ENCODE measurements at places on chromosomes 2 and 18. TPM values are rescaled to one million over a fixed set of nuclear protein-coding genes. Genes with fewer than 3 reads are reported as not detected.

- H3K36me3 ChIP-seq, result peaks cover 6% of the 10 kb centered on the region
- no peak overlapping the region for H3K4me3 ChIP-seq
- DNase-seq, result no peak
- no peaks in the 10 kb centered on the region for H3K4me1 ChIP-seq
- no peaks in the 10 kb centered on the region for H3K27me3 ChIP-seq
- H3K27ac ChIP-seq, result no peak overlapping the region
Observed at GRCh38 chr2:73418343-73418742, 32.7 kb downstream of the ALMS1 start.

- H3K4me1 ChIP-seq, result peaks cover 56% of the 10 kb centered on the region
- no peaks in the 10 kb centered on the region for H3K27me3 ChIP-seq
- no peaks in the 10 kb centered on the region for H3K36me3 ChIP-seq
- no peak overlapping the region for H3K4me3 ChIP-seq
- no peak for DNase-seq
Observed at GRCh38 chr2:70128005-70128404, 40.7 kb downstream of the PCBP1 start.

Gene TUBA3E
- not detected for total RNA-seq

GRCh38 chr18:45981821-45982220 lies 14.7 kb upstream of the EPG5 start:
- no peak overlapping the region for H3K27ac ChIP-seq
- no peaks in the 10 kb centered on the region for H3K27me3 ChIP-seq
- H3K4me1 ChIP-seq, result peaks cover 6% of the 10 kb centered on the region
- DNase-seq, result no peak
- no peak overlapping the region for H3K4me3 ChIP-seq

Gene TMEM178A
- total RNA-seq, result not detected

GRCh38 chr2:103792042-103792441 lies 1030.2 kb downstream of the TMEM182 start:
- no peak overlapping the region for H3K27ac ChIP-seq
- H3K36me3 ChIP-seq, result no peaks in the 10 kb centered on the region
- no peaks in the 10 kb centered on the region for H3K27me3 ChIP-seq
- no peak overlapping the region for H3K4me3 ChIP-seq

GRCh38 chr2:167451496-167452289 lies 563.4 kb downstream of the XIRP2 start:
- H3K4me1 ChIP-seq, result no peaks in the 10 kb centered on the region
- no peaks in the 10 kb centered on the region for H3K36me3 ChIP-seq

DNA sequence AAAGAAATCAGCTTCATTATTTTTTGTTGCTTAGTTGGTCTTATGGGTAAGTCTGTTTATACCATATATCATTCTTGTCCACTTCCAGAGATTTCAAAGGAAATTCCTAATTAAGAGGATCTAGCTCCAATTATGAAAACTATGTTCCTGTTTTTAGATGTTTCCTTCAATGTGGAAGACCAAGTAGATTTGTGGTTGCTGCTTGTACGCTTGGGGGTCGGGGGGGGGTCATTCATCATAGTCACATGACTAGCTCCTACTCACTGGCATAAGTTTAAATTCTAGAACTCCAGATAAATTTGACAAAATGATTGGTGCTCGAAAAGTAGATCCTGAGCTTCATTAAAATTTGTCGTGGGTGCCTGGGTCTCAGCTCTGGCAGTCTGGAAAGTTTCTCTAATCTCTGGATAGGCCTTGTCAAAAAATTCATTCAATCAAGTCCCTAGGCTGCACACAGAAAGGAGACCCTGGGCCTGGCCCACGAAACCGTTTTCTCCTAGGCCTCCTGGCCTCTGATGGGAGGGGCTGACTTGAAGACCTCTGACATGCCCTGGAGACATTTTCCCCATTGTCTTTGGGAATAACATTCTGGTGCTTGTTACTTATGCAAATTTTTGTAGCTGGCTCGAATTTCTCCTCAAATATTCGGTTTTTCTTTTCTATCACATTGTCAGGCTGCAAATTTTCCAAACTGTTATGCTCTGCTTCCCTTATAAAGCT lies 62.5 kb downstream of the MEP1B start:
- no peak for DNase-seq
- H3K27ac ChIP-seq, result no peak overlapping the region
- no peaks in the 10 kb centered on the region for H3K4me1 ChIP-seq
- no peaks in the 10 kb centered on the region for H3K36me3 ChIP-seq
- no peaks in the 10 kb centered on the region for H3K27me3 ChIP-seq

Gene OR6B2
- not detected for total RNA-seq

GRCh38 chr2:29195796-29196195 lies 80.6 kb downstream of the CLIP4 start:
- no peak overlapping the region for H3K4me3 ChIP-seq
- H3K4me1 ChIP-seq, result no peaks in the 10 kb centered on the region
- no peak for DNase-seq
- H3K36me3 ChIP-seq, result no peaks in the 10 kb centered on the region

GRCh38 chr2:46434851-46435273 lies 44.5 kb upstream of the TMEM247 start:
- peaks cover 18% of the 10 kb centered on the region for H3K36me3 ChIP-seq
- no peaks in the 10 kb centered on the region for H3K27me3 ChIP-seq
- peaks cover 9% of the 10 kb centered on the region for H3K4me1 ChIP-seq
- no peak overlapping the region for H3K4me3 ChIP-seq

GRCh38 chr2:30684996-30685395 lies 122.2 kb downstream of the CAPN13 start:
- no peak overlapping the region for H3K27ac ChIP-seq
- H3K27me3 ChIP-seq, result peaks cover 69% of the 10 kb centered on the region
- no peak for DNase-seq

Gene GRHL1
- 5.5 TPM for total RNA-seq

DNA sequence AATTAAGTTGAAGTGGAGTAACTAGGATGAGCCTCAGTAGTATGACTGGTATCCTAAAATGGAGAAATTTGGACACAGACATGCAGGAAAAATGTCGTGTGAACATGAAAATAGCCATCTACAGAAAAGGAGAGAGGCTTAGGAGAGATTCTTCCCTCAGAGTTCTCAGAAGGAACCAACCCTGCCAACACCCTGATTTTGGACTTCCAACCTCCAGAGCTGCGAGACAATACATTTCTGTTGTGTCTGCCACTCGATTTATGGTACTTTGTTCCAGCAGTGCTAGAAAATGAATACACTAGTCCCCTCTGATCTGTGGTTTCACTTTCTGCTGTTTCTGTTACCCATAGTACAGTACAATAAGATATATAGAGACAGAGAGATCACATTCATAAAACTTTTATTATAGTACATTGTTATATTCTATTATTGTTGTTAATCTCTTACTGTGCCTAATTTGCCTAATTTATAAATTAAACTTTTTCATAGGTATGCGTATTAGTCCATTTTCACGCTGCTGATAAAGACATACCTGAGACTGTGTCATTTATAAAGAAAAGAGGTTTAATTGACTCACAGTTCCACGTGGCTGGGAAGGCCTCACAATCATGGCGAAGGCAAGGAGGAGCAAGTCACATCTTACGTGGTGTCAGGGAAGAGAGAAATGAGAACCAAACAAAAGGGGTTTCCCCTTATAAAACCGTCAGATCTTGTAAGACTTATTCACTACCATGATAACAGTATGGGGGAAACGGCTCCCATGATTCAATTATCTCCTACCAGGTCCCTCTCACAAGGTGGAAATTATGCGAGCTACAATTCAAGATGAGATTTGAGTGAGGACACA lies 41.3 kb downstream of the PLEKHA3 start:
- no peaks in the 10 kb centered on the region for H3K36me3 ChIP-seq
- H3K27ac ChIP-seq, result no peak overlapping the region
- DNase-seq, result no peak
- H3K4me3 ChIP-seq, result no peak overlapping the region

Gene ESPNL
- 0.04 TPM for total RNA-seq

DNA sequence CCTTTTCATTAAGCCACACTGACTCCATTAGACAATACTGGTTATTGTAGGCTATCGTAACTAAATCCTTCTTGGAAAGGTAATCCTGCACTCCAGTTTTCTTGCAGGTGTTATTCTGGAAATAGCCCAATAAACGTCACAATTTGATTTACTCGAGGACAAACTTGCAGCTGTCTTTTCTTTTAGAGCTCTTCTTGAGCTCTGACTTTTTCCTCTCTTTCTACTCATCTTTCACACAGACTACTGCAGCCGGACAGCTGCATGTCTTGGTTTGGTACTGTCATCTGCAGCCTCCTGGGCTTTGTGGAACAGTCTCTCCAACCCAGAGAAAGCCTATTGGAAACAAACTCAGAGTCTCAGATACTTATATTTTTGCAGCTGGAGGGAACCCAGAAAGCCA lies 23.0 kb upstream of the MSGN1 start:
- H3K27ac ChIP-seq, result no peak overlapping the region
- DNase-seq, result no peak
- peaks cover 3% of the 10 kb centered on the region for H3K27me3 ChIP-seq
- H3K4me3 ChIP-seq, result no peak overlapping the region
- no peaks in the 10 kb centered on the region for H3K36me3 ChIP-seq
- H3K4me1 ChIP-seq, result no peaks in the 10 kb centered on the region

DNA sequence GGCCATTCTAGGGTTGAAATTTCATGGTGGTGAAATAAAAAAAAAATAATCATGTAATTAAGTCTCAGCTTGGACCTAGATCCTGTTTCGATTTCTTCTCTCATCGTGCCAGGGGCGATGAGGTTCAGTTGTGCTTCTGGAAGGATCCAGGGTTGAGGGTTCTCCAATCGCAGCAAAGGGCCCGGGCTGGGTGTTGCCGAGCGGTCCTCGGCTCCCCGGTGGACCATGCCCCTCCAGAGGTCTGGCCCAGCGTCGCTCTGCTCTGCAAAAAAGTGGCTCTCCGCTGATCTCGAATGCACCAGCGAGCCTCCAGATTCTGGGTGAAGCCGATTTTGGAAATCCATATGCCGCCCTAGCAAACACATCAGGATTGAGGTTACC lies 39.0 kb downstream of the EN1 start:
- H3K4me1 ChIP-seq, result peaks cover 20% of the 10 kb centered on the region
- no peaks in the 10 kb centered on the region for H3K27me3 ChIP-seq
- no peak overlapping the region for H3K27ac ChIP-seq
- no peak overlapping the region for H3K4me3 ChIP-seq
- H3K36me3 ChIP-seq, result no peaks in the 10 kb centered on the region

Gene EFHD1
- total RNA-seq, result 5.2 TPM

DNA sequence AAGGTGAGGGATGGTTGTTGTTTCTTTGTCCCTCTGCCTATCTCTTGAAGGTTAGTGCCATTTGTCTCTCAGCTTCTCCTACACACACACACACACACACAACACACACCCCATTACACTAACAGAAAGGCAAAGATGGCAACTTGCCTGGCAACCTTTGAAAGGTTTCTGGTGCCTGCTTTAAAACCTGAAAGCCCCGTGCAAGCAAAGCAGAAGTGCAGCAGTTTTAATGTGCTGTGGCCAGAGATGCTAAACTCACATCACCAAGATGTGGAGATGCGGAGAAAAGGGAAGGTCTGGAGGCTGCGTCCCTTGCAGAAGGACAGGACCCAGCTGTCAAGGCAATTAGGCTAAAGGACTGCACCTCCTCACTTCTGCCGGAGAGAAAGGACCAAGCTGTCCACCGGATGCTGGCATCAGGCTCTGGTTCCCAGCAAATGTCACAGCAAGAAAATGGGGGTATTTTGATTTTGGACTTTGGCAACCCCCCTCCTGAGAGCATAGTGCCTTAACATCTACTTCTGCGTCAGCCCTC lies 196.4 kb downstream of the ARL4C start:
- no peaks in the 10 kb centered on the region for H3K27me3 ChIP-seq
- H3K27ac ChIP-seq, result no peak overlapping the region
- DNase-seq, result no peak
- no peak overlapping the region for H3K4me3 ChIP-seq

DNA sequence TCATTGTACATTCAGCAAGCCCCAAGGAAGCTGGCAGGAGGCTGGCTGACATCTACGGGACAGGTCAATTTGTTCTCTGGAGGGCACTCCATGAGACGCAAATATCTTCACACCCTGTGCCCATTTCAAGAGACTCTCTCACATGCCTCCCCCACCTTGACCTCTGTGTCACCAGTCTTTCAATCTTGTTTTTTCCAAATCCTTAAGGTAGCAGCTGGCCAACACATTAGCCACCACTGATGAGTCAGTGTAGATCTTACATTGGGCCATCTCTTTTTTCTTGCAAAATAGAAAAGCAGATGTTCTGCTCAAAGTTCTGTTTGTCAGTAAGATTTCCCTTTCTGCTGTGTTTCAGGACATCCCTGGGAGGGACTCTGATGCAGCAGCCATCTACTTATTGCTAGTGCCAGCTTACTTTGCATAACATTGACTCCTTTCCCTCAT lies 1.7 kb upstream of the DPP4 start:
- H3K36me3 ChIP-seq, result no peaks in the 10 kb centered on the region
- H3K27ac ChIP-seq, result no peak overlapping the region
- no peak for DNase-seq
- H3K4me1 ChIP-seq, result no peaks in the 10 kb centered on the region
- 0 out of 2 replicates have a peak, but pooled peaks cover 9% of the 10 kb centered on the region for H3K27me3 ChIP-seq

Gene DSEL
- total RNA-seq, result 0.07 TPM

DNA sequence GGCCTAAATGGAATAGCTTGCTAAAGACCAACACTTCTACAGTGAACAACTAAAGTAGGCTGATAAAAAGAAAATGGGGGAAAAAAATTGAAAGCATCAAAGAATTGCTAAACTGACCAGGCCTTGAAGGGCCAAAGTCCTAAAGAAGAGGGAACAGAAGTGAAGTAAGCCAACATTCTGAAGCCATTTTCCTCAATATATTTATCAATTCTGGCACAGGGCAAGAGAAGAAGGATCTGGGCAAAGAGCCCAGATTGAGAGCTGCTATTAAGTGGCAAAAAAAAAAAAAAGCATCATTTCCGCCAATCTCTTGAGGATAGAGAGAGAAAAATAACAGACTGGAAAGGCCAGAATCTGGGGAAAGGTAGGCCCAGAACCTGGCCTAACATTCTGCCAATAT lies 25.7 kb downstream of the FANCL start:
- H3K27me3 ChIP-seq, result no peaks in the 10 kb centered on the region
- peaks cover 82% of the 10 kb centered on the region for H3K36me3 ChIP-seq
- H3K4me3 ChIP-seq, result no peak overlapping the region
- no peaks in the 10 kb centered on the region for H3K4me1 ChIP-seq

Gene NEMP2
- total RNA-seq, result 3.3 TPM

Gene RAMP1
- 0.29 TPM for total RNA-seq
